ENCODE measurements at places on chromosomes 4 and X. TPM values are rescaled to one million over a fixed set of nuclear protein-coding genes. Genes with fewer than 3 reads are reported as not detected.

DNA sequence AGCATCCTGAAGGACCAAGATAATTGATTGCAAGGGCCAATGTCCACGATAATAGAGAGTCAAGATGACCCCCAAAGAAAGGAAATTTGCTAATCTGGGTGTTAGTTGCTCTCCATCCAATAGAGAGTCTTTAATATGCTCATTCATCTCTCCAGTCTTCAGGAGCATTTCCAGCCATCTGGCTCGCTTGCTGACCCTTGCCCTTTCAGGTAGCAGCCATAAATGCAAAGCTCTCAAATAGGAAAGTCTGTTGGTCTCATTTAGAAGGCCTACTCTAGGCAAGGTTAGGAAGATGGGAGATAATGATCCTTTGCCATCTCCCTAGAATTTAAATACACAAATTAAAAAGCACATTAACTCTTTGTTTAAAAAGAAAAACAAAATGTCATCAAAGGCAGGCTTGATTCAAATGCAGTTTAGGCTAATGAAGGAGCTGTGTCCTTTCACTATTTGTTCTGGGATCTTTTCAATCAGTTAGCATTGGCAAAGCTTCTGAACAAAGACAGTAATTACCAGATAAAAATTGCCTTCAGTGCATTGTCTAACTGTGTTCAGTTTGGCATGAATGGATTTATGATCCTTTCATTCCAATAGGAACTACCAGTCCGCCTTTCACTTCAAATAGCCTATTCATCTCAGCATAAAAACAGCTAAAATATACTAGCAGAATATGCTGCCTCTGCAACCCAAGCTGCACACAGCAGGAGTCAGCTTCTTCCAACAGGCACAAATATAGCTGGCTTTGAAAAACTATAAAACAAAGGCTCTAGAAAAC is 49.6 kb upstream of the ATXN3L start:
- DNase-seq = no peak

DNA sequence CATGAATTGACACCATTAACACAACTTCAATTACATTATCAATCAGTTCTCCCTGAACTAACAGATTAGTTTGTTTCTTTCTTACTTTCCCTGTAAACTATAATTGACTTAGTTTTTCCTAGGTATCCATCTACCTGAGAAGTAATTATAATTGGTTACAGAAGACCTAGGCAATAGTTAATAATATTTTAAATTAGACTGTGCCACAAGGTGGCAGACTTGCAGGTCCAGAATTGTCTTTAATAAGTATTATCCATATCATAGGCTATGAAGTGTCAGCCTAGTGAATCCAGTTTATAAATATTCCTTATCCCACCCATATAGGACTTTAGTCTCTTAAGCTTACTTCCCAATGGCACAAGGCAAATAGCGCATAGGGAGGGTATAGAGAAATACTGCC is 48.9 kb upstream of the FAM47B start:
- no peak for DNase-seq

DNA sequence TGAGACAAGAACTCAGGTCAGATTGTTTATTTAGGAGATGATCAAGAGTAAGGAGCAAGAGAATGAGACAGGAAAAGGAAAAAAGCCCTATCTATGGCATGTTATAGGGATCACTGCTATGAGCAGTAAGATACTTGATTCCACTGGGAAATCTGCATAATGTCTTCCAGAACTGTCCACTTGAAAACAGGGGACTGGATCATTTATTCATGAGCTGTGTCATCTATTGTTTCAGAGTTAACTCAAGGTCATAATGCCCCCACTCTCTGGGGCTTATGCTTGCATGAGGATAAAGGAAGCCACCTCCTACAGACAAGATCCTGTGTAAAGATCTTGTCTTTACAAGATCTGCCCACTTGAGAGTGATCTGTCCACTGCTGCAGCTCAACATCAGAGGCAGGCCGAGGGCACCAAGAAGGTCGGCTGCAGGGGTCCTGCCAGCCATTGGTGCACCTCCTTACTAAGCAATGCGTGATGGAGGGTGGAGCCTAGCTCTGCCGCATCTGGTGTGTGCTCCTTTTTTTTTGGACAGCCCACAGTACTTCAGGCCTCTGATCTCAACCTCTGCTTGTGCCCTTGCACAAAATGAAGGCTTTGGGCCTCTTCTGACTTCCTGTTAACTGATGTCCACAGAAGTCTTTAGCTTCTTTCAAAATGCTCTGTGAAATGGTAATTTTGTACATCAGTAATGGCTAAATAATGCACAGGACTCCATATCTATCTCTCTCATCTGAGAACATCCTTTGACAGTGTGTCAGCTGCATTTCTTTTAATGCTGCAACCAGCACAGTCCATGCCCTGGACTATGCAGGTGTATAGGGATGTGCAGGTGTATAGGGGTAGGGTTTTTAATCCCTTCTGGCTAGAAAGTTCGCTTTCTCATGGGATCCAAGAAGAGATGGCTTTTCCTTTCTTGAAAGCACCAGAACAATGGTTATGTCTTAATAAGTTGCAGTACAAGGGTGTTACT is 95.9 kb upstream of the TRPC3 start:
- no peak for DNase-seq

- DNase-seq = peak; percentile 52
Measured at GRCh38 chr4:101981756-101982155, 191.2 kb downstream of the BANK1 start.

IL2RG gene
- 0.08 TPM for total RNA-seq

MAGEA3 gene
- not detected for total RNA-seq

ATRX gene
- 44.6 TPM for total RNA-seq

PABPC5 gene
- total RNA-seq = 1.7 TPM

RPS3A gene
- total RNA-seq = 4,820 TPM

Measured in kidney epithelial cell (primary cell).